Neural crest cell (in vitro differentiated cells): ENCODE measurements at places on chromosomes 1 and 21.

GRCh38 chr1:219433001-219433400, 179.9 kb downstream of the ZC3H11B start:
- no peak for DNase-seq

- no peak for DNase-seq
These were observed 59.4 kb downstream of the SYT6 start for GRCh38 chr1:114094363-114094634.

- DNase-seq, result no peak
These were observed 2.7 kb upstream of the SLC1A7 start for GRCh38 chr1:53145051-53145600.

DNA sequence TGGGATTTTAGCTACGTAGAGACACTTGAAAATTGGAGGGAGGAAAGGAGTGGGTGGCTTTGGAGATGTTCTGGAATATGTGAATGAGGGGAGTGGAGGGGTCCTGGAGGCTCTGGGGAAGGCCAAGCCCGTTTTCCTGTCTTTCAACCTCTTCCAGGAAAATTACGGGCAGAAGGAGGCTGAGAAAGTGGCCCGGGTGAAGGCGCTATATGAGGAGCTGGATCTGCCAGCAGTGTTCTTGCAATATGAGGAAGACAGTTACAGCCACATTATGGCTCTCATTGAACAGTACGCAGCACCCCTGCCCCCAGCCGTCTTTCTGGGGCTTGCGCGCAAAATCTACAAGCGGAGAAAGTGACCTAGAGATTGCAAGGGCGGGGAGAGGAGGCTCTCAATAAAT, 442 bp upstream of the RUSC1 start:
- DNase-seq, result no peak

DNA sequence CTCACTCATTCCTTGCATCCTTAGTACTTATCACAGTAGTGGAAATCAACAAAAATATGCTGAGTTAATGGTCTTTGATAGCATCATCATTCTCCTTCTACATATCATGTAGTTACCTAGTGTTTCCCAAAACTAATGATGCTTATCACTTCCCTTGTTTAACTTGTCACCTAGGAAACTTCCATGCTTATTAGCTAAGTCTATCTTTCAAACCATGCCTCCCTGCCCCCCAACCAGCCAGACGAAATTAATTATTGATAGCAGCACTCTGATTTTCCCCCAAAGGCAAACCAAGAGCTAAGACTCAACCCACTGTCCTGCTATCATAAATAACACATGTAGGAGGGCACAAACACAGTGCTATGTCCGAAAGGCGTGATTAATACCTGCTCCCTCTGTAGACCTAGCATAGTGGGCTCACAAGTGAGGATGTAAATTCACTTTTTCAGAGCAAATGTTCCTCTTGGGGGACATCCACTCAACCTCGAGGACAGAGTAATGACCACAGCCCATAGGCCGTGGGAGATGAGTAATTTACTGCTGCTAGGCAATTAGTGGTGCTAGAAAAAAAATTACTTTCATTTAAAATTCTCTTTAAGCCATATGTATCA, 25.8 kb upstream of the LPAR3 start:
- DNase-seq, result no peak

DNA sequence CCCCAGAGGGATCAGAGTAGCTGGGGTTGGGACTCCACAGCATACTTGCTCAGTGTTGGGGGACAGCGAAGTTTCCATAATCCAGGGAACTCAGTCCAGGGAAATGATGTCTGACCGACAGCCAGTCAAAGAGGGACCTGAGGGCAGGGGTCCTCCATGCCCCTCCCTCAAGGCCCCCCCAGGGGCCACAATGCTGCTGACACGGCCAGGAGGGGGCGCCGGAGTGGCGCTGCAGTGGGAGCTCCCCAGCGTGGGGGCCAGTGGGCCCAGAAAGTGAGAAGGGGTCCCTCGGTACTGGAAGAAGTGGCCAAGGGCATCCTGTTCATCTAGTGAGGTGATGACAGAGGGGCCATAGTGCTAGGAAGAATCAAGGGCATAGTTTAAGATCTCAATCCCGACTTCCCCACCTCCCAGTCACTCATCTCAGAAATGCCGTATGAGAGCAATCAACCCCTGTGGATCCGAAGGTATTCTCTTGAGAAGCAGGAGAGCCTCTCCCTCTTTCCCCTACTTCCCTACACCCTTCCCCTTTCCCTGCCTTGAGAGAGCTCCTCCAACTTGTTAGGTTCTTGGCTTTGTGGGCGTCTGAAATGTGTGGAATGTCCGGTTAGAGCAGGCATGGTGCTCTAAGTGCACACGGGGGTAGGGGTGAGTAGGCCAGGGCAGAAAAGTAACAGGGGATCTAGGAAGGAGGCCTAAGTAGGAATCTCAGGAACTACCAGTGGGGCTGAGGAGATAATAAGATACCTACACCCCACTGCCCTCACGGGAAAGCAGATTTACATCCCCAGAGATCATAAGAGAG, 4.1 kb downstream of the NUDT17 start:
- no peak for DNase-seq

GRCh38 chr1:101005183-101005582, 20.4 kb downstream of the DPH5 start:
- no peak for DNase-seq

DNA sequence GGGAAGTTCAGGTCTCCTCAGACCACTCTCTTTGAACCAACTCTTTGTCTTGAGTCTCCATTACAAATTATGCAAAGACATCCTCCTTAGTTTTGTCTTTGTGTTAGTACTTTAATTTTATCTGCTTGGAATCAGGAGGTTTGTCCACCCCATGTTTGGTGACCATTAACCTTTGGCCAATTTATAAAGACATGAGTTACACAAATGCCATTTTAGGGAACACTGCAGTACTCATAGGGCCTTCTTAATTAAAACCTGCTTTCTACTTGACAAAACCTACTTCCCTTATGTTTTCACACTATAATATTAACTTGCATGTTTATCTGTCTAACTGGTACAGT, 7.9 kb upstream of the CDC73 start:
- DNase-seq, result no peak

DNA sequence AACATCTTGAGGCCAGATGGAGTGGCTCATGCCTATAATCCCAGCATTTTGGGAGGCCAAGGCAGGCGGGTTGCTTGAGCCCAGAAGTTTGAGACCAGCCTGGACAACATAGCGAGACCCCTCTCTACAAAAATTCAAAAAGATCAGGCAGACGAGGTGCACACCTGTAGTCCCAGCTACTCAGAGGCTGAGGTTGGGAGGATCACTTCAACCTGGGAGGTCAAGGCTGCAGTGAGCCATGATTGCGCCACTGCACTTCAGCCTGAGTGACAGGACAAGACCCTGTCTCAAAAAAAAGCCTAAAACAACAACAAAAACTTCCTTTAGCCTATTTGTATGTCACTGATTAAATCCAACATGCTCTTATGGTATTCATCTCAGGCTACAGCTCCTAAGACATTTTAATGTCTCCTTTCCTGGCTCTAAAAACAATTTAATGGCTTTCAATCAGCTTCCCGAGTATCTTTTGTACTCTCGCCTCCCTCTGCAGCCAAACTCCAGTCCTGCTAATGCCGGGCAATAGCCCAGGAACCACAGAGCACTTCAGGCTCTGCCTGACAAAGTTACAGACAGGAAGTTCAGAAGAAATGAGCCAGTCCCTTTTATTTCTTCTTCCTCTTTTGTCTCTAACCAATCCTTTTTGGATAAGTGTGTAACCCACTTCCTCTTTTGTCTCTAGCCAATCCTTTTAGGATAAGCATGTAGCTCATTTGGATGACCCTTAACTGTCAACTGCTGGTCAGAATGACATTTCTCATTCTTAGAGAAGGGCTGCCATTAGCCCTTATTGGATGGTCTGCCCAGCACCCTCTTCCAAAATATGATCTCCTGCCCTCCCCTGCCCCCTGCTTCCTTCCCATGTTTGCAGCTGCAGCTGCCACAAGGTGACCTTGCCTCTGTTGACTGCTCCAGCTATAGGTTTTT, 6.6 kb upstream of the DOP1B start:
- no peak for DNase-seq

DNA sequence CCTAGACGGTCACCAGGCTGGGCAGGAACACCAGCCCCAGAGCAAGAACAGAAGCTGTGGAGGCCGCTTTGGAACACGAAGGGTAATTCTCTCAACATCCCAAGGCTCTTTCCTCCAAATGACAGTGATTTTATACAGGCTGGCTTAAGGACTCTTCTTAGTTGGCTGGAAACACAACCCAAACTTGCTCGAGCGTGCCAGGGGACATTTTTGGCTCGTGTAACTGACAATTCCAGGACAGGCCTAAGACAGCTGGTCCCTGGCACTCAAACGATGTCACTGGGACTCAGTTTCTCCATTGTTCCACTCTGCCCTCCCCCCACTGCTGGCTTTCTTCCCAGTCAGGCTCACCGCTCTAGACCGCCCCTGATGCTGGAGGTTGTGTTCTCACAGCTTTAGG, 164.7 kb downstream of the NPHP4 start:
- DNase-seq, result no peak

DNA sequence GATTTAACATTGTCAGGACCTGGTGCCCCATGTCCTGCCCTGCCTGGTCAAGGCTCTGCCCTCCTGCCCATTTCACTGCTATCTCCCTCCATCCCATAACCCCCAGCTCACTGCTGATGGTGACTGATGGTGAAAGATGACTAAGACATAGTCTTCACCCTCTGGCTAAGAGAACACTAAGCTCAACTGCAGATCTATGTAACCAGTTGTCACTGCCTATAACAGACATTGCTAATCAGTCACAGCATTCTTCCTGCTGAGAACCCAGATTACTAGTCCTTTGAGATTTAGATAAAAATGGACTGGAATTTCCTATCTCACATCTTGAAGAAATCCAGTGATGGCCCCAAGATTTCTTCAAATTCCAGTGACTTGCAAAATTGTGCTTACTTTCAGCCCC, 8.0 kb upstream of the ZNF362 start:
- DNase-seq, result no peak

- DNase-seq, result no peak
These were observed 1.4 kb downstream of the ACADM start for GRCh38 chr1:75725861-75726361.

DNA sequence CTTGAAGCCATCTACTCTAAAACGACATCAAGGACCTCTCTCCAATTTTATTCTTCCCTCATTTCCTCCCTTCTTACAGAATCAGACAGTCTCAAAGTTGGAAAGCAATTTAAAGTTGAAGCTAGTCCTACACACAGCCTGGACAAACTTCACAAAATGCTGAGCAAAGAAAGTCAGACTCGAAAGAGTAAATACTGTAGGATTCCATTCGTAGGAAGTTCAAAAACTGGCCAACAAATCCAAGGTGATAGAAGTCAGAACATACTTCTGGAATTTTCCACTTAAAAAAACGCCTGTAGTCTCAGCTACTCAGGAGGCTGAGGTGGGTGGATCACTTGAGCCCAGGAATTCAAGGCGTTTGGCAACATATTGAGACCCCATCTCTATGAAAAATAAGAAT, 19.6 kb downstream of the SYF2 start:
- no peak for DNase-seq

GRCh38 chr1:78839704-78840277, 166.7 kb downstream of the ADGRL4 start:
- peak; percentile 50 for DNase-seq

DNA sequence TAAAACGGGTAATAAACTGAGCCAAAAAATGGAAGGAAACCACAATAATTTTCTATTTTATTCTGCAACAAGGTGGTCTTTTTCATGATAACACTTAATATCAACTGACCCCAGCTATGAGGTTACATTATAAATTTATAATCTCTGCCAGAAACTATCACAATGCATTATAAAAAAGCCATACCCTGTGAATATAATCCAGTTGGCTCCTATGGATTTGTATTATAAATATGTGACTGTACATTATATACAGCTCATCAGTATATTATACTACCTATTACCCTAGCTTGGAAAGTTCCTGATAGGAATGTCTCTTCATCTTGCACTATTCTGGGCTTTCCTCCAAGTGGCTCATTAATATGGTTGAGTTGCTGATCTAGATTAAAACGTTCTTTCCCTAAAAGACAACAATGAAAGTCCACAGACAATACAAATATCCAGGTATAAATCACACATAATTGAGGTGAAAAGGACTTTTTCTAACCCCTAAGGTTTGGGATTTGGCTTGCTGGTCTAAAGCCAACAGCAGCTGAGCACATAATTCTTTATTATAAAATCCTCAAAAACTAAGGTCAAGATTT, 487.7 kb downstream of the TTLL7 start:
- no peak for DNase-seq

- no peak for DNase-seq
These were observed 90.4 kb downstream of the PAX7 start for GRCh38 chr1:18721041-18721440.

GRCh38 chr1:178353524-178353923, 143.2 kb downstream of the CLEC20A start:
- no peak for DNase-seq

DNA sequence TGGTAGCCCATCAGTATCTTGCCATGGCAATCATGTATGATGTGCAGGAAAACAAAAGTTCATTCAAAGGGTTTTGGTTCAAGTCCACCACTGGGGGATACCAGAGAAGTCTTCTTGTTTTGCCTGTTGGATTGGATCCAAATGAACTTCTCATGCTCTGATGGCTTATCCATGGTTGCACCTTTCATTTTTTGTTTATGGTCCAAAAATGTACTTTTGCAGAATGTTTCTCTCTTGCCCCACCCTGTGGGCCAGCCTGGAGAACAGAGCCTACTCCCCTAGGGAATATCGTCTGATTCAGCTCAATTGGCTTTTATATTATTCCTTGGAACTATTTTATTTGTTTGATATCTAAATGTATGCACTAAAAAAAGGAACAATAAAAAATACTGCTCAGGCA, 20.1 kb upstream of the CLCA1 start:
- DNase-seq, result no peak

DNA sequence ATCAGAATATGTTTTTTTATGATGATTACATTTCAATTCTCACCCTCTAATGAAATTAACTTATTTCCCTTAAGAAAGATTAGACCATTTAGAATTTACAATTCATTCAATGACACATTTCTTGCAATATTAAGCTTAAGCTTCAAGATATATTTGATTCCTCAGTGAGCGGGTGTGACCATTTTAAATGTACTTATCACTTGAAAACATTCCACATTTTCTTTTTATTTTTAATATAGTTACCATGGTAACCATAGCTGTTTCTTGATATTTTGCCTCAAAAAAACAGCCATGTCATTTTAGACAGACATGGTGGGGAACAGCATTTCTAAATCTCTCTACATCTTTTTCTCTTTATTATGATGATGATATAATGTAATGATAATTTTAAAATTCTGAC, 1029.0 kb upstream of the B3GALT2 start:
- no peak for DNase-seq

GRCh38 chr1:212158912-212159796, 123.6 kb downstream of the DTL start:
- DNase-seq, result no peak
